Epithelial cell of umbilical artery (primary cell): ENCODE measurements at places on chromosomes 2 and 18. TPM values are rescaled to one million over a fixed set of nuclear protein-coding genes. Genes with fewer than 3 reads are reported as not detected.

The PLEK gene
- under 0.01 TPM in 2 replicates for total RNA-seq

The C2orf42 gene
- 11.0 and 16.7 TPM in 2 replicates for total RNA-seq

The SATB2 gene
- total RNA-seq, result under 0.01 and 0.32 TPM in 2 replicates

The UGT1A10 gene
- not detected in 2 replicates for total RNA-seq

The SLC8A1 gene
- total RNA-seq, result 5.2 and 18.2 TPM in 2 replicates
